Ovary (tissue), 10 donors: ENCODE measurements at places on chromosomes 3 and 15.

- no peak for DNase-seq
Measured at GRCh38 chr3:166580561-166580960, 743.3 kb upstream of the BCHE start.

DNA sequence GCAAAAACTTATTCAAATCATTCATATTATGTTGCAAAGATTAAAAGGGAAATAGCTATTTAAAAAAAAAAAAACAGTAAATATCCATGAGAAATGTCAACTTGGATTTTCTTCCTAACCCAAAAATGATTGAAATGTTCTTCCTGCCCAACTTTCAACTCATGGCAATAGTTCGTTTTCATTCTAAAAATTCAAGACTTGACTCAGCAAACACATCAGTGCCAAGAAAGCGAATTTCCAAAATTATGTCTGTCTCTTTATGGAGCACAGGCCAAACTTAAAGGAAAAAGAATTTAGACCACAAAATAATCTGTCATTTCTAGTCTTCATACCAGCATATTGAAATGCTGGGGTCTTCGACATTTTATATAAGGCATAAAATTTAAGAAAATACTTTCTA is 63.7 kb downstream of the MAGI1 start:
- no peak for DNase-seq

DNA sequence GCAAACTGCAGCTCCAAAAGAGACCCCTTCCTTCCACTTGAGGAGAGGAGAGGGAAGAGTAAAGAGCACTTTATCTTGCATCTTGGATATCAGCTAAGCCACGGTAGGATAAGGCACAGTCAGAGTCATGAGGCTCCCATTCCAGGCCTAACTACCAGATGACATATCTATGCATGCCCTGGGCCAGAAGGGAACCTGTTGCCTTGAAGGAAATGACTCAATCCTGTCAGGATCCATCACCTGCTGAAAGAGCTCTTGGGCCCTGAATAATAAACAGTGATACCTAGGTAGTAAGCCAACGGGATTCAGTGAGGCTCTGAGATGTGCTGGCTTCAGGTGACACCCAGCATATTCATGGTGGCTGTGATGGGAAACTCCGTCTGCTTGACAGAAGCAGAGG is 118.5 kb upstream of the EPHA3 start:
- DNase-seq, result no peak

GRCh38 chr3:108036984-108037741 is 53.7 kb downstream of the CD47 start:
- no peak for DNase-seq

DNA sequence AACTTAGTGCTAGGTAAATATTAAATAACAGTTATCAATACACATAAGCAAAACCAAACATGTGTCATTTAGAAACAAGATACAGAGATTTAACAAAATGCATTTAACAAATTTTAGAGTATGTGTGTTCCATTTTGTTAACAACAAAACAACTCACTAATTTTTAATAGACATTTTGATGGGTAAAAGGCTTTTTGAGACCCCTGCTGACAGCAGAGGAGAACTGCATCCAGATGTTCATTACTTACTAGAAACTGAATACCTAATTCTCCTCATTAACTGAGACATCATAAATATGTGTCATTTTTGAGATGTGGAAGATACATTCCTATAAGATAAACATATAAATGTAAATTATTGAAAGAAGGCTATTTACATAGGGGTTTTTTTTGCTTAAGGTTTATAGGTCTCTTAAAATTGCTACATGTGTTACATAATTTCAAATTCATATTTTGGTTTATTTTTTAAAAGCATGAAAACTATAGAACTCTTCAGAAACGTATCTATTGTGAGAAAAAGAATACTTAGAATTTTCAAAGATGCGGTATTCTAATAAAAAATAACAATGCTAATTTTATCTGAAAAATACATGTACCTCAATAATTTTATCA is 1009.8 kb downstream of the TUSC7 start:
- DNase-seq, result no peak

- no peak for DNase-seq
Measured at GRCh38 chr3:56610669-56611335, 53.8 kb downstream of the CCDC66 start.

- DNase-seq, result no peak
Measured at GRCh38 chr3:46400000-46400734, 6.7 kb downstream of the CCR5AS start.

GRCh38 chr15:57819646-57820045 is 113.1 kb downstream of the POLR2M start:
- no peak for DNase-seq

DNA sequence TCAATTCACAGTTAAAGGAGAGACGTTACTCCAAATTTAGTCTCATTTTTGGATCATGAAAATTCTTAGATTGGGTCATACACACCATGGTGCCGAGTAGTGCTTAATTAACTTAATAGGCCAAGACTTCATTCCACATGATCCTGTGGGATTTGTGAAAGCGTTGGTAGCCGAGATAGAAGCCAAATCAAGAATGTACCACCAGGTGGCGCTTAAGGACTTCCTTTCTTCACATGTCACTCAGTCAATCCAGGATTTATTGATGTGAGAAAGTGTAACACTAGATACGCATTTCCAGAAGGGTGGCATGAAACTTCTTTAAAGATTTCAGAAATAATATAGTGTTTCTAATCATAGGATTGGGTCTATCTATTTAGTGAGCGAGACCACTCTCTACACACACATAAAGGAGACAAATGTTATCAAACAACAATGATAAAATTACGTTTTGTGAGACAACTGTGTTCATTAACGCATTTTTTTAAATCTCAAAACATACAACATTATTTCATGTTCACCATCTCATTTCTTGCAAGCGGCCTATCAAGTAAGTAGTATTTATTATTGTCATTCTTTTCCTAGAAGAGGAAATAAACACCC is 436.1 kb downstream of the CHL1 start:
- no peak for DNase-seq
